ENCODE measurements at places on chromosomes 12 and 14.

GRCh38 chr12:46472893-46473633 is 100.5 kb upstream of the SLC38A2 start:
- DNase-seq: no peak

DNA sequence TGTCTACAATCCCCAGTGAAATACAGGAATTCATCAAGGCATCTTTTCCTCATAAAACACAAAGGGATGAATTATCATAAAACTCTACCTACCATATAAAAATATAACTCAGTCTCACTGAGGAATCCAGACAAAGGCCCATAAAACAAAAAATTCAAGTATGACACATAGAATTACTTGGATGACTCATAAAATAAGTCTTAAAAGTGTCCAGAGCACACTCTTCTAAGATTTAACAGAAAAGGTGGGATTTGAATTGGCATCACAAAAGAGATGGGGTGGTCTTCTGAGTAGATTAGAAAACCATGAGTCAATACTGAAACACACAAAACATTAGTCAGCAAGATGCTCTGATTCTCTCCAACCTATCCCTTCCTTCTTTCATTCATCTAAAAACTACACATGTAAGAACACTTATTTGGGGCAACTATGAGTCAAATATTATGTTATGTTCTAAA is 202.7 kb upstream of the GARIN6 start:
- no peak for DNase-seq

GRCh38 chr14:63893701-63894458 is 41.1 kb downstream of the SYNE2 start:
- DNase-seq: no peak

GRCh38 chr14:103836976-103837725 is 10.2 kb downstream of the PPP1R13B start:
- no peak for DNase-seq

- DNase-seq: no peak
These were observed 17.8 kb upstream of the SEL1L start for GRCh38 chr14:81551471-81551870.

GRCh38 chr14:65772921-65773574 is 360.5 kb downstream of the FUT8 start:
- DNase-seq: no peak

DNA sequence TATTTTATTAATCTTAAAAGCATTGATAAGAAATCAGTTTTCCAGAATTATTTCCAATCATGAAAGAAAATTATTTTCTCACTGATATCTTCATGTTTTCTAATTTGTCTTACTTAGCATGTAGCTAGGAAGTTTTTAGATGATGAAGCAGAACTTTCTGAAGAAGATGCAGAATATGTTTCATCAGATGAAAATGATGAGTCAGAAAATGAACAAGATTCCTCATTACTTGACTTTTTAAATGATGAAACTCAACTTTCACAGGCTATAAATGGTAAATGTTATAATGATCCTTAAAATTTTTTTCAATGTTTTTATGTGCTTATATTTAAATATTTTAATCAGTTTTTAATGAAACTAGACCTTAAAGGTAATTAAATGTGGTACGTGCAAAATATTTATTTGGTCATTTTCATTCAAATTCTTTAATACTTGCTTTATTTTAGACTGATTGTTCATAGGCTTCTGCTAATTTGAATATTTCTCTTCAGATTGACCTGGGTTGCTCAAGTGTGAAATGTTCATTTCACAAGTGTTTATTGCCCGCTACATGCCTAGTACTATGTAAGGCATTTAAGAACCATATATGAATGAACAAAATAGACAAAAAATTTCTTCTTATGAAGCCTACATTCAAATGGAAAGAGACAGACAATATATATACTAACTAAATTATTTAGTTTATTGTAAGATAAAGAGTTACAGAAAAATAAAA is 49.5 kb downstream of the FANCM start:
- DNase-seq: no peak

GRCh38 chr14:47435331-47435965 is 240.0 kb downstream of the MDGA2 start:
- no peak for DNase-seq

DNA sequence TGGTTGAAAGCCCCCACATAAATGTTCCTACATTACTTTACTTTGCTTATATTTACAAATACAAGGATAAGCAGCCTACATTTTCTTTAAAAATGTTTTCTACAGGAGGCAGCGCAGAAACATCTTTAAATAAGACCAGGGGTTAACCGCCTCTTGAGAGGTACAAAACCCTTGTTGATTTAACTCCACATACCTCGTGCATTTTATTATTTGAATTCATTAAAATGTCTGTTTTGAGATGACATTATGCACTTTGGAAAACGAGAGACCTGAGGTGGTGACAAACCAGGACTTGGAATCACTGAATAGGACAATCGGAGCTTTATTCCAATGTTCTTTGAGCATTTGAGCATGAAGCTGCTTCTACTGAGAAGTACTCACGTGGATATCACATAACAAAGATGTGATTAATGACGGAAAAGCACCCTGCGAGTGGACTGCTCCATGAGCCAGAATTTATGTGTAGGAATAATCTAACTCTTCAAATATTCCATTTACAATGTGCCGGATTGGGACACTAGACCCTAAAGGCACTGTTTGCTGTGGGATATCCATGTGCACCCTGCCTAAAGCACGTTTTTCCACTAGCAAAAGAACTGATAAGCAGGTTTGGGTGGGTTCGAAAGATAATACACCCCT is 746 bp upstream of the DUSP16 start:
- DNase-seq: no peak

- no peak for DNase-seq
These were observed 65.5 kb downstream of the PTPRR start for GRCh38 chr12:70854881-70855568.

DNA sequence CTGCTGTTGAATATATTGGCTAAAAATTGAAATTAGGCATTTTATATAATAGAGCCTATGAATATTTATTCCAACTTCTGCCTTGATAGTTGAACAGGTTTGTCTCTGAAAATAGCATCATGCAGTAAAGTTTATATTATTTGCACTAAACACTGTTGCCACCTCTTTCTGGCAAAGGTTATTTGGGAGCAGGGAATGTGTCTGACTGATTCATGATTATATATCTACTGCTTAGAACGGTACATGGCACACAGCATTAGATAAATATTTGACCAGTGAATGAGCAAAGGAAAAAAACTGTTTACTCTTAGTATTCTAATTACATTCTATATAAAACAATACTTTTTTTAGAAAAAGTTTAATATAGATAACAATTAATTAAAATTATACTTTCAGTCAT is 123.1 kb upstream of the MGAT4C start:
- no peak for DNase-seq

GRCh38 chr12:96239711-96240635 is 45.8 kb downstream of the ELK3 start:
- DNase-seq: no peak

DNA sequence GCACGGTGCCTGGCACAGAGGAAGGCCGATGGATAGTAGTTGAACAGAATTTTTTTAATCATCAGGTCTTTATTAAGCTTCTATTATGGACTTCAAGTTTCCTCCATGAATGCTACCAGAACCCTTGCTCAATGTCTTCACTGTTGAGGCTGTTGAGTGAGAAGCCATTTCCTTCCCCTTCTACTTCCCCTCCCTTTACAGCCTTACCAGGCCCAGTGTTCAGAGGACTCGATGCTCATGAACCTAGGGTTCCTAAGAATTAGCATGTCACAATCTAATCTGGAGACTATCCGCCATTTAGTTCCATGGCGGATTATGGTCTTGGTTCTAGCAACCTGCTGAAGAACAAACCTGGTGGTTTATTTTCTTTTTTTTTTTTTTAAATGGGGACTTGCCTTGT is 17.7 kb downstream of the ETV6 start:
- no peak for DNase-seq

GRCh38 chr14:72634691-72635616 is 258.9 kb downstream of the DPF3 start:
- DNase-seq: no peak

DNA sequence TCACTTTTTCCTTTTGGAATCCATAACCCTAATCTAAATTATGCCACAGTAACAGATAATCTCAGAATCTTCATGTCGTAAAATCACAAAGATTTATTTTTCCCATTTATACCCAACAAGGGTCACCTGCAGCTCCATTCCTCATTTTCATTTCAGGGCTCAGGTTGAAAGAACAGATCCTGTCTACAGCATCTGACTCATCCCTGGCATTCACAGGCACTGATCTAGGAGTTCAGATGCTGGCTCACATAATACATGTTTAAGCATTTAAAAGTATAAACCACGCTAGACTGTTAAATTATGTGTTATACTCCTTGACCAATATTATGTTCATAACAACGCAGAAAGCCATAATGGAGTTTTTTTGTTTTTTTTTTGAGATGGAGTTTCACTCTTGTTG is 58.3 kb downstream of the STON2 start:
- DNase-seq: no peak

GRCh38 chr12:93360688-93361087 is 17.0 kb upstream of the NUDT4 start:
- DNase-seq: no peak

DNA sequence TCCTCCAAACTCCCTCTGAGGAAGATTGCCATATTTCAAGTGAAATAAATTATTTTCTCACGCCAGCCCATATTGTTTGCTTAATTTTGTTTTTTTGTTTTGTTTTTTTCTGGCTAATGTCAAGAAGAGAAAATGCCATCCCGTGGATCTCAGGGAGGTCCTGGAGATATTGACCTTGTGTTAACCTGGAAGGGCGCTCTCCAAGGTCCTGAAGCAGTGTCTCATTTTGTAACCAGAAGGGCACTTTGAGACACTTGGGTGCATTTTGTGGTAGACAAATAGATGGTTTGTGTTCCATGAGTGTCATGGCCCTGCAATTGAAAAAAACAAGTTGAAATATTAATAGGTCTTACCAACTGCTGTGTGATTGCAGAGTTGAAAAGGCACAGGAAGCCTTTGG is 268.9 kb downstream of the SUDS3 start:
- DNase-seq: no peak

GRCh38 chr12:6818222-6818621 is 3.4 kb upstream of the GPR162 start:
- no peak for DNase-seq

Data from CD8-positive, alpha-beta memory T cell (primary cell).